ENCODE measurements at places on chromosomes 6 and 20.

DNA sequence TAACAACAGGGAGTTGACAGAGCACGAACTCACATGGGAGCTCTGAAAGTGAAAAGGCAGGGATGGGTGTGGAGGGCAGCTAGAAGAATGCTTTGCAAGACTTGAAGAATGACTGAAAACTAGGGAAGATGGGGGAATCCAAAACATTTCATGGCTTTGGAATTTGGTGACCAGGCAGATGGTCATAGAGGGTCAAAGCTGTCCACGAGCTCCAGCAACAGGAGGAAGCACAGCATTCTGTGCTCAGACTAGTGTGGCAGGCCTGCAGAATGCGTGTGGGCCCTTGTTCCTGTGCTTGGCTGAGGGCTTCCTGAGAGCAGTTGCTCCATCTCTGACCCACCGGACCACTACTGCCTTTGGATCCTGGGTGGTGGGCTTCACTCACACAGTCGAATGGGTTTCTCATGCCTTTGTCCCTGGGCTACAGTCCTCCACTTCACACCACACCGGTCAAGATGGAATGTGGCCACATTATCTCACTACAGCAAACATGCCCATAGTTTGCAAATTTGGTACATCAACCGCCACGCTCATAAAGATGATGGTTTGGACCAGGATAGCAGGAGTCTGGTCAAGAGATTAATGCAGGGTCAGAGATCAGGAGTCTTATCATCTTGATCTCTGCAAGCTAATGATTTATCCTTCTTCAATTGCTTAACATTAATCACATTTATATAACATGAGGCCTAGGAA, 100.7 kb downstream of the SGK1 start:
- DNase-seq, result peak; percentile 46

GRCh38 chr6:170086639-170087420, 204.0 kb downstream of the DLL1 start:
- DNase-seq, result no peak

DNA sequence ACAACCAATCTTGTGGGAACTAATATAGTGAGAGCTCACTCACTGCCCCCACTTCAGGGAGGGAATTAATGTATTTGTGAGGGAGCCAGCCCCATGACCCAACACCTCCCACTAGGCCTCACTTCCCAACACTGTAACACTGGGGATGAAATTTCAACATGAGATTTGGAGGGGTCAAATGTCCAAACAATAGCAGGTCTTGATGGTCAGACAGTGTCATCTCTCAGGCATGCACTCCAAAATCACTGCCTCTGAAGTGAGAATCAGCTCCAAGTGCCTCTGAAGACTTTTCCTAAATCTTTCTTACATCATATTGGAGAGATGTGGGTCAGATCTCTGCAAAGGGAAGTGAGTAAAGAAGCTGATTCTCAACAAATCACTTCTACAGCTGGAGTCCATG, 13.8 kb upstream of the SAYSD1 start:
- no peak for DNase-seq

DNA sequence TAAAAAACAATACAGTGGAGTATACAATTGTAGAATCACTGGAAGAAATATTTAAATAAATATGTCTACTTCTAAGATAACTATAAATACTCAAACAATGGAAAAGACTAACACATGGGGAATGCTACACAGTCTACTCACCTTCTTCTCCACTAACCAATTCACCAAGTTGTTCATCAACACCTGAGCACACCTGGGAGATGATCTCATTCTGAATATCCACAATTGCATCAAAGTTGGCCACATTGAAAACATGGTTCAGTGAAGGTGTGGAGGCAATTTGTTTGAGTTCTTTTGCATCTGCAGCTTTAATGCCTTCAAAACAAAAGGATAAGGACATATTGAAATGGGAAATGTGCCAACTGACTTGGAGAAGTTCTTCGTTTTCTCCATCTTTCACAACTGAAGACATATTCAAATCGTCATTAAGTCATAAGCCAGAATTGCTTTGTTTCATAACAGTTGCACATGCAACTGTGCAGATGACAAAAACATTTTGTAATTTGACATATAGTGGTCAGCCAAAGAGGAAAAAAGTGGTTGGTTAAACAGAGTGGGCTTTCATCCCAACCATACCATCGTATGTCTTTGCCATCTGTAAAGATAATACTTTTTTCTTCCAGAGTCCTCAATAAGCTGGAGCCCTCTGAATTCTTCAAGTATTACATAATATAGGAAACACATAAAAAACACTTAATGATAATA, 17.5 kb downstream of the COL12A1 start:
- no peak for DNase-seq

GRCh38 chr6:42354702-42355101, 97.0 kb downstream of the TRERF1 start:
- no peak for DNase-seq

GRCh38 chr6:106788761-106789160, 159.4 kb downstream of the QRSL1 start:
- DNase-seq, result no peak

- DNase-seq, result no peak
These were observed 17.6 kb downstream of the CD2AP start for GRCh38 chr6:47495207-47495606.

- no peak for DNase-seq
These were observed 91.9 kb downstream of the PLCB4 start for GRCh38 chr20:9160757-9161156.

- DNase-seq, result no peak
These were observed 157.8 kb downstream of the RCAN2 start for GRCh38 chr6:46333481-46333880.

DNA sequence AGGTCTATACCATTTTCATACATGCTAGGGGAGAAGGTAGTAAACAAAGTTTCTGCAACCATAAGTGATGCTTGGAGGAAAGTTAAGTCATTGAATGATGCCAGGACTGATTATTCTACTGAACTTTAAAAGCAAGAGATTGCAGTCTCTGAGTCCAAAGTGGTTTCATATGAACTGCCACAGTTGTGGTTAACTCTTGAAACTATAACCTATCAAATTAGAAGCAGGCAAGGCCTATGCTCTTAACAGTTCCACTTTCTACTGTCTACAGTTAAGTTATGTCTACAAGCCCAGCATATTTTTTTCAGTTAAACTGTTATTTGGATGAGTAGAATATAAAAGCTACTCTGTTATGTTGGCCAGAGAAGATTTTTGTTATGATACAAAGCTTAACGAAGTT, 326.5 kb upstream of the RUNX2 start:
- no peak for DNase-seq

GRCh38 chr6:137370871-137371633, 123.1 kb downstream of the OLIG3 start:
- no peak for DNase-seq

GRCh38 chr6:35724059-35724458, 12.8 kb upstream of the ARMC12 start:
- DNase-seq, result no peak

DNA sequence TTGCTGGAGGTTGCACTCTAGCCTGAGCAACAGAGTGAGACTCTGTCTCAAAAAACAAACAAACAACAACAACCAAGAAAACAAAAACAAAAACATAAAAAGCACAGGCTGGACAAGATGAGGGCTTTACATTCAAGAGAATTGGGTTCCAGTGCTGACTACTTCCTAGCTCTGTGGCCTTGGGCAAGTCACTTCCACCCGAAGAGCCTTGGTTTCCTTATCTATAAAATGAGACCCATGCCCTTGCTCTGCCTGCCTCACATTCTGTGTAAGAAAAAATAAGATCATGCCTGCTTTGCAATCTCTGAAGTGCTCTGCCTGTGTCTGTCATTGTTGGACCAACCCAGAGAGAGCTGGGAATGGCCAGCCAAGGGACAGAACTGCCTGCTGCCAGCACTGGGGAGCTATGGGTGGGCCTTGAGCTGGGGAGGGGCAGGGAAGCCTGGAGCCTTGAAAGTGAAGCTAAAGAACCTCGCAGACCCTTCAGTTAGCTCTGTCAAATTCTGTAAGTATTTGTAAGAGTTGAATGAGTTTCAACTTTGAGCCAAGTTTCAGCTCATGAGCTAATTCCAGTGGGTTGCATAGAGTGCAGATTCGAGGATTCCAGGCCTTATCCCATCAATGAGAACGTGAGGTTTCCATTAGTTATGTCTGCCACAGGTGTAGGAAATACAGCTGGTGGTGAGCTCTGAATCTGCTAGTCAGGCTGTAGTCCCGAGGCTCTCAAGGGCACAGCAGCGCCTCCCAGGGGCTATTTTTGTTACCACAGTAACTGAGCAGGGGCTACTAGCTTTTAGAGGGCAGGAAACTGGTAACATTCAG, 93.2 kb downstream of the DLGAP4 start:
- no peak for DNase-seq

DNA sequence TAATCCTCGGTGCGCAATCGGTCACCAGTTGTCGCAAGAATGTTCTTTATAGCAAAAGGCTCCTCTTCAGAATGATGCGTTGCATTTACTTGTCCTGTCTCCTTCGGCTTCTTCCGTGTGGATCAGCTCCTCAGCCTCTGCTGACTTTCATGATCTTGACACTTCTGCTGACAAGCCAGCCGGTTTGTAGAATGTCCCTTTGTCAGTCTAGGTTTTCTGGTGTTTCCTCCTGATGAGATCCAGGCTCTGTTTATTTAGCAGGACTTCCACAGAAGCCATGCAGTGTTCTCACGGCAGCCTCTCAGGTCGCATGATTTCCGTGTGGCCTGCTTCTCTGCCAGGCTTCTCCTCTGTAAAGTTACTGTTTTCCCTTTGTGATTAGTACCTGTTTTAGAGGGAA, 66.9 kb downstream of the STX11 start:
- no peak for DNase-seq

GRCh38 chr20:59148701-59149493, 14.7 kb upstream of the ZNF831 start:
- no peak for DNase-seq

DNA sequence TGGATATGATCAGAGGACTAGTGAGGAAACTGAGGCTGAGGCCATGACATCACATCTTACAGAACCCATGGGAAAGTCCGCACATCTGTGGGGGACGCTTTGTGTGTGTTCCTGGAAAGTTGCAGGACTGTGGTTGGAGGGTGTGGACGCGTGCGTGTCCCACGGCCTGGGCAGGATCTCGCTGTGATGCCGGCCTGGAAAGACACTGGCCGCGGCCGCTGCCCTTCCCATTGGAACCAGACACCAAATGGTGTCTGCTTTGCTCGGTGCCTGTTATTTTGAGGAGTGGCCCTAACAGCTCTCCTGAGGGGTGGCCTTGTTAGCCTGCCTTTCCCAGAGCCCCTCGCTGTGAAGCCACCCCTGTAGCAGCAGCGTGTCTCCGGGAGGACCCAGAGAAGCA, 41.1 kb downstream of the DLL1 start:
- DNase-seq, result no peak

GRCh38 chr6:78192057-78192456, 539.2 kb downstream of the MEI4 start:
- no peak for DNase-seq

DNA sequence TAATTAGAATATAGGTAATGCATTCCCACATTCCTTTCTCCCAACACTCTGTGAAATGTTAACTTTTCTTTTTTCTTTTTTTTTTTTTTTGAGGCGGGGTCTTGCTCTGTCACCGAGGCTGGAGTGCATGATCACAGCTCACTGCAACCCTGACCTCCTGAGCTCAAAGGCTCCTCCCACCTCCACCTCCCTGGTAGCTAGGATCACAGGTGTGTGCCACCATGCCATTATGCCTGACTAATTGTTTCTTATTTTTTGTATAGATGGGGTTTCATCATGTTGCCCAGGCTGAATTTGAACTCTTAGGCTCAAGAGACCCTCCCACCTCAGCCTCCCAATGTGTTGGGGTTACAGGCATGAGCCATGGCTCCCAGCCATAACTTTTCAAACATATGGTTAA, 135.7 kb upstream of the SHLD1 start:
- DNase-seq, result no peak

- peak; percentile 99 for DNase-seq
These were observed 273.9 kb downstream of the CDC5L start for GRCh38 chr6:44661221-44662008.

DNA sequence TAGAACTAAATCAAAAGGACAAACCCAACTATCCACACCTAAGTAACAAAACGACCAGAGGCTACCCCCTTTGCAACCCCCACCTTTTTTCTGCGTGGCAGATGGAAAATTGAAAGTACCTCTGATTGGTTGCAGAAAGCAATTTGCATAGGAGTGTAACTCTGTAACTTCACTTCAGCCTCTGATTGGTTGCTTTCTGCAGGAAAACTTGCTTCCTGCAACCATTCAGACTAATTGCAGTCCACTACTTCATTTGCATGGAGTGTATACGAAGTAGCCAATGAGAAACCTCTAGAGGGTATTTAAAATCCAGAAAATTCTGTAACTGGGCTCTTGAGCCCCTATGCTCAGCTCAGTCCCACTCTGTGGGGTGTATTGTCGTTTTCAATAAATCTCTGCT, 129.1 kb upstream of the OLIG3 start:
- no peak for DNase-seq

DNA sequence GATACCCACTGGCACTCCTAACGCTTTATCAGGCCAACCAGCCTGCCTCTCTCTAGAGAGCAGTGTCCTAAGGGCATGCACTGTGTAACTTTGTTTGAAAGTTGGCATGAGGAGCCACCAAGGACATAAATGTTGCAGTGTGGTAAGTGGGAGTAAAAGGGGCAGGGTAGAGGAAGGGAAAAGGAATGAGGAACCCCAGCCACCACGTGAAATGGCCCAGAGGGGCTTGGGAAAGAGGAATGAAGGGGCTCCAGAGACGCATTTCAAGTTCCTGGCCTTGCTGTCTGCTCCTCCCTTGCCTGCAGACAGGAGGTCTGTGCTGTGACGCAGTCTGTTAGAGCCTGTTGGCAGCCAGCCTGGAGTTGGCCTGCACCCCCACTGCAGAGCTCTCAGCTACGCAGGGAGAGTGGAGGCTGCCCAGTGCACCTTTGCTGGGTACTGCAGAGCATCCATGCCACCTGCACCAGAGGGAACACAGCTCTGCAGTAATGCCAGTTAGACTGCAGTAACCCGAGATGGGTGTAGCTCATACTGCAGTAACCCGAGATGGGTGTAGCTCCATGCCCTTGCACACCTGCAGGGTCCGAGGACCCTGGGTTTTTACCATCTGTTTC, 86.8 kb upstream of the SNAP25 start:
- no peak for DNase-seq

DNA sequence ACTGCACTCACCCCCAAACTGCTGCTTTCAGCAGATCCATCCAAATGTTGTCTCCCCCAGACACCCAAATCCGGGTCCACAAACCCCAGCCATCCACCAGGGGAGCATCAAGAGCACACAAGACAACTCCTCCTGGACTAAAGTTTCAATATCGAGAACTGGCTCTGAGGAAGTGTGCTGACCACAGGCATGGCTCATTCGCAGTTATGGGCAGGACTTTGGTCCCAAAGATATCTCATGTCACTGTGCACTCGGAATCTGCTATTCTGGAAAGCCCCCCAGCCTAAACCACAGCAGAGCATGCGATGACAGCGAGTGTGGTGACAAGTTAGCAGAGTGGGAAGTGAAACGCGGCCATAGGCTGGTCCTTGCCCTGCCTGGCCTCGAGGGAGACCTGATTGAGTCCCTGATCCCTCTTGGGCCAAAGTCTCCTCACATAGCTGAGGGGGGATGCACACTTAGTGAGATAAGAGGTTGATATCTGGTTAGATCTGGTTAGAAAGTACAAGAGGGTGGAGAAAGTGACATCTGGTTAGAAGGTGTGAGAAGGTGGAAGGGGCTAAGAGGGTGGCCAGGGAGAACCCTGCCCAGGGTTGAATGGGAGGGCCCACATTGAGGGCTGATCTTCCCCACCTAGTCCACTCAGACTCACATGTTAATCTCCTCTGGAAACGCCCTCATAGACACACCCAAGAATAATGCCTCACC, 149.7 kb downstream of the MRPL14 start:
- no peak for DNase-seq

- DNase-seq, result no peak
These were observed 70.0 kb upstream of the SRSF6 start for GRCh38 chr20:43387737-43388136.

- DNase-seq, result no peak
These were observed 12.8 kb downstream of the ME1 start for GRCh38 chr6:83417880-83418663.
